ENCODE measurements at places on chromosomes 16 and 17. TPM values are rescaled to one million over a fixed set of nuclear protein-coding genes. Genes with fewer than 3 reads are reported as not detected.

The CYBA gene
- polyA plus RNA-seq, result 48.8 TPM

The KRT24 gene
- not detected for polyA plus RNA-seq

DNA sequence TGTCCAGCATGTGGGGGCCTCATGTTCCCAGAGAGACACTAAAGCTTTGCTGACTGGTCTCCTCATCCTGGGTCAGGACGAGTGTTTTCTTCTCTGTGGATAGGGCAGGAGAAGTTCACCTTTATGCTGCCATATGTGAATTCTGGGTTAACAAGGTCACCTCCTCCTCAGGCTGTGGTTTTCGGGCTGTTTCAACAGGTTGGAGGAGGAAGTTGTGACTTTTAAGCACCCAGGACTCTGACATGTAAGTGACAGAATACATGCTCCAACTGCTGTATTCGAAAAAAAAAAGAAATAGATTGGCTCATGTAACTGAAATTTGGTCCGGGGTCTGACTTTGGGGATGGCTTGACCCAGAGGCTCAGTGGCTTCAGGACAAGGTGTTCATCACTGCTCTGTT, 54.2 kb downstream of the SNX20 start:
- no peak for DNase-seq

GRCh38 chr16:85321509-85322271, 209.4 kb upstream of the CIBAR2 start:
- DNase-seq, result peak; percentile 87

GRCh38 chr17:18362698-18363100, 651 bp downstream of the SHMT1 start:
- DNase-seq, result no peak

DNA sequence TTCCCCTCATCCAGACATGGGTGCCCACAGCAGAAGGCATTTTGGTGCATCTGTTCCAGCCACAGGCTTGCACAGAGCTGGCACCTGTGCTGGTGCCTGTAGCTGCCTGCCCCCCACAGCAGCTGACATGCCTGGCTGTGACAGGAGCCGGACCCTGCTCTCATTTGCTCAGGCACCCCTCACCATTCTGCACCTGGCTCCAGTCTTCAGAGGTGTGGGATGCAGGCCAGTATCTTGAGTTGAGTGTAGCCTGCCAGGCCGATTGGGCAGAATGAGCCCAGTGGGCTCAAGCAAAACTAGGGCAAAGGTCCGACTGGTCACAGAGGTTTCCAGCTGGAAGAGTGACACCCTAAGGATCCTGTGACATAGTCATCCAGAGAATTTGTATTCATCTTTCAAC, 887.7 kb downstream of the CDH11 start:
- DNase-seq, result no peak
